ENCODE measurements at places on chromosomes 2 and 18.

- no peak overlapping the region for H3K27ac ChIP-seq
- DNase-seq = no peak
- no peak overlapping the region for H3K4me3 ChIP-seq
- H3K4me1 ChIP-seq = no peaks in the 10 kb centered on the region
- H3K27me3 ChIP-seq = peaks cover 3% of the 10 kb centered on the region
Measured at GRCh38 chr2:204289066-204289465, 256.2 kb upstream of the PARD3B start.

DNA sequence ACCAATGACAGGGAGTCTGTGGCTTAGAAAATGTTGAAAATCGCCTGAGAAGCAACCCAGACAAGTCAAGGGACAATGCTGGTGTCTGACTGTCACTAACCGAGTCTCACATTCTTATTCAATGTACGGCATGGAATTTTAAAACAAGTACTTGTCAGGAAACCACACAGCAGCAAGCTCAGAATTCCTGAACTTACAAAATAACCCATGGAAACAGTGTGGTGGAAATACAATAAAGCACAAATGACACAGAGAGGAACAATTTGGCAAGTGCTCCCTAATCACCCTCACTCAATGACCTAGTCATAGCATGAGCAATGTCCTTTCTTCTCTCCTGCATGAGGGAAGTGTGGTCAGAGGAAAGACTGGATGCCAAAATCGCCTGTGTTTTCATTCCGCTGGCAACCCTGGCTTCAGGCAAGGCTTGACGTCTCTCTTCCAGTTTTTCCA lies 154.0 kb downstream of the SATB2 start:
- DNase-seq = peak; percentile 68
- H3K27me3 ChIP-seq = no peaks in the 10 kb centered on the region
- no peak overlapping the region for H3K27ac ChIP-seq
- H3K4me3 ChIP-seq = peak overlapping the region; percentile 10

DNA sequence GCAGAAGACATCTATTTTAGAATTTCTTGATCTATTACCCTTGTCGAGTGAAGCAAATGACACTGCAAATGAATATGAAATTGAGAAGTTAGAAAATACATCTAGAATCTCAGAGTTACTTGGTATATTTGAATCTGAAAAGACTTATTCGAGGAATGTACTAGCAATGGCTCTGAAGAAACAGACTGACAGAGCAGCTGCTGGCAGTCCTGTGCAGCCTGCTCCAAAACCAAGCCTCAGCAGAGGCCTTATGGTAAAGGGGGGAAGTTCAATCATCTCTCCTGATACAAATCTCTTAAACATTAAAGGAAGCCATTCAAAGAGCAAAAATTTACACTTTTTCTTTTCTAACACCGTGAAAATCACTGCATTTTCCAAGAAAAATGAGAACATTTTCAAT lies 370.4 kb downstream of the XIRP2 start:
- no peak overlapping the region for H3K4me3 ChIP-seq
- no peak for DNase-seq
- no peaks in the 10 kb centered on the region for H3K27me3 ChIP-seq
- H3K36me3 ChIP-seq = no peaks in the 10 kb centered on the region
- H3K27ac ChIP-seq = no peak overlapping the region
- H3K4me1 ChIP-seq = no peaks in the 10 kb centered on the region

DNA sequence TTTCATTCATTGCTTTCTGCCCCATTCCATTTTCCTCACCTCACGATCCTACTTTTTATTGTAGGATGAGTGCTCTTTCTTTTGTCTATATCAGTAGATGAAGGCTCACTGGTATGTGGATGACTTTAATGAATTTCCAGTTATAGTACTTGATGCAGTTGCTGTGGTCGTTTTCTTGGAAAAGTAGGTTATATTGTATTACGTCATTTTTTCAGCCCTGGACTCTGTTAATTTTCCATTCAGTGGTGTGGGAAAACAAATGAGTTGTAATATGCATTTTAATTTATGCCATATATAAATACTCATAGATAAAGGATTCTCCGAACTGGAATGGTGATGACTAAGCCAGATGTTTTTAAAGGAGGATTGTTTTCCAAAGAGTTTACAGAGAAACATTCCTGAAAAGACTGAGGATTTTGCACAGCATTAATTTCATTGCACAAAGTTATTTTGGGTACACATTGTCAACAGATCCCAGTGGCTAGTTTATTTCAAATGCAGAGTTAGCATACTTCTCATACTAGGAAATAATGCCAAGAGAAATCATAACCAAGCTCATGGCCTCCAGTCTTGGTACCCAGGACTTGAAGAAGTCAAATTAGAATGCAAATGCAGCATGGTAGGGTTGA lies 189.7 kb downstream of the PAX3 start:
- H3K27ac ChIP-seq = no peak overlapping the region
- no peaks in the 10 kb centered on the region for H3K36me3 ChIP-seq
- H3K4me1 ChIP-seq = no peaks in the 10 kb centered on the region
- no peak overlapping the region for H3K4me3 ChIP-seq

DNA sequence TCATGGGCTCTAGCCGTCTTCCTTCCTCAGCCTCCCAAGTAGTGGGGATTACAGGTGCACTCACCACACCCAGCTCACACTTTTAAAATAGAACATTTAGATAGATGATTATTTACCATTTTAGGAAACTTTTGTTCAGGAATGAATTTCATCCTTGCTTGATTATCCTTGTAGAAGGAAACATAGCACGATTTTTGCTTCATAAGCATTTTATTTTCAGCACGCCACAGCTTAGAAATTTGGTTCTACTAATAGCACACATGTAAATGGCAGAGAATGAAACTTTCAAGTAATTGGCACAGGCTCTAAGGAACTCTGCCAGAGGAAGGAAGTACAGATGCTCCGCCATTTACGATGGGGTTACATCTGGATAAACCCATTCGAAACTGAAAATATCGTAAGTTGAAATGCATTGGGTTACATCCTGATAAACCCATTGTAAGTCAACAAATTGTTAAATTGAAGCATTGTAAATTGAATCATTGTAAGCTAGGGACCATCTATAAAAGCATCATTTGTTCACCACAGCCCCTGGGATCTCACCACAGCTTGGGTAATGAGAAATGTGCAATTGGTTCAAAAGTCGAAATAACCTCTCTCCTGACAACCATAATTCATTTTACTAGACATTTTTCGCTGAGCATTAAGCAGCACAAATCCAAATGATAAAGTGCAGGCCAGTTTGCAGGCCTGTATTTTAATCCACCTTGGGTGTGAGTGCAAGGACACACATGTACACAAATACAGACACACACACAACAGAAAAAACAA lies 33.2 kb downstream of the FRZB start:
- no peaks in the 10 kb centered on the region for H3K4me1 ChIP-seq
- no peak overlapping the region for H3K27ac ChIP-seq
- DNase-seq = no peak
- no peak overlapping the region for H3K4me3 ChIP-seq

GRCh38 chr2:39068299-39069135 lies 52.3 kb downstream of the SOS1 start:
- peaks cover 28% of the 10 kb centered on the region for H3K36me3 ChIP-seq
- H3K4me1 ChIP-seq = peaks cover 4% of the 10 kb centered on the region
- H3K4me3 ChIP-seq = no peak overlapping the region

DNA sequence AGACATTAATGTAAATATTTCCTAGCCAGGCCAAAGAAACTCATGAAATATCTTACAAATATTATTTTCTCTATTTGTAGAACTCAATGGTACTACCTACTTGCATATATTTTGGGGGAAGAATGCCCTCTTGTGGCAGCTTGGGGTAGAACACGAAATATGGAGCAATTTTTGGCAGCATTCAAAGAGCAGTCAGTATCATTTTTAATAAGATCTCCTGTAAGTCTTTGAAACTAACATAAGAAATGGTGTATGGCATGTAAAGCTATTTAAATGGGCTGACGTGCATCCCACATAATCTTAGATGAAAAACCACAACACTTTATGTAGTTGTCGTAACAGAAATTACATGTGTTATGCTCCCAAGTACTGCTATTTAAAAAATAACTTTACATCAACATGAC lies 62.3 kb upstream of the CCDC195 start:
- H3K27ac ChIP-seq = no peak overlapping the region
- H3K36me3 ChIP-seq = peaks cover 55% of the 10 kb centered on the region
- H3K4me1 ChIP-seq = peaks cover 2% of the 10 kb centered on the region
- H3K27me3 ChIP-seq = no peaks in the 10 kb centered on the region
- peak; percentile 68 for DNase-seq

DNA sequence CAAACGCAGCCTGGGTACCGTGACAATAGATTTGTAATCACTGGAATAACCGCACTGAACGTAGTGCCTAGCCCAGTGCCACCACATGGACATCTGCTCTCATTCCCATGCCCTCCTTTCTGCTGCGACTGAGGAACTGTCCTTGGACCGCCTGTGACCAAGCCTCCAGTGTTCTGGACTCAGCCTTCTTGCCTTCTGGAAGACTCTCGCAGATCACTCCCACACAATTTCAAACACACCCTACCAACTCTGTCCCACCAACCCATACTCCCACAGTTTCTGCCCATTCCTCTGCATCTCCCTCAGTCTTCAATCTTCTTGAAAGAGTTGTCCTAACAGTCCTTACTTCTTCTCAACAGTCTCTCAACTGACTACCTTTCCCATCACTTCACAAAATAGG lies 2.1 kb downstream of the RNF149 start:
- no peak for DNase-seq
- H3K4me3 ChIP-seq = peak overlapping the region; percentile 95
- H3K4me1 ChIP-seq = peaks cover 14% of the 10 kb centered on the region
- no peaks in the 10 kb centered on the region for H3K27me3 ChIP-seq
- H3K27ac ChIP-seq = no peak overlapping the region

- no peaks in the 10 kb centered on the region for H3K36me3 ChIP-seq
- no peak overlapping the region for H3K27ac ChIP-seq
- H3K27me3 ChIP-seq = peaks cover 7% of the 10 kb centered on the region
- H3K4me3 ChIP-seq = no peak overlapping the region
- DNase-seq = no peak
- peaks cover 2% of the 10 kb centered on the region for H3K4me1 ChIP-seq
Measured at GRCh38 chr2:119741868-119742267, 17.9 kb upstream of the PTPN4 start.

DNA sequence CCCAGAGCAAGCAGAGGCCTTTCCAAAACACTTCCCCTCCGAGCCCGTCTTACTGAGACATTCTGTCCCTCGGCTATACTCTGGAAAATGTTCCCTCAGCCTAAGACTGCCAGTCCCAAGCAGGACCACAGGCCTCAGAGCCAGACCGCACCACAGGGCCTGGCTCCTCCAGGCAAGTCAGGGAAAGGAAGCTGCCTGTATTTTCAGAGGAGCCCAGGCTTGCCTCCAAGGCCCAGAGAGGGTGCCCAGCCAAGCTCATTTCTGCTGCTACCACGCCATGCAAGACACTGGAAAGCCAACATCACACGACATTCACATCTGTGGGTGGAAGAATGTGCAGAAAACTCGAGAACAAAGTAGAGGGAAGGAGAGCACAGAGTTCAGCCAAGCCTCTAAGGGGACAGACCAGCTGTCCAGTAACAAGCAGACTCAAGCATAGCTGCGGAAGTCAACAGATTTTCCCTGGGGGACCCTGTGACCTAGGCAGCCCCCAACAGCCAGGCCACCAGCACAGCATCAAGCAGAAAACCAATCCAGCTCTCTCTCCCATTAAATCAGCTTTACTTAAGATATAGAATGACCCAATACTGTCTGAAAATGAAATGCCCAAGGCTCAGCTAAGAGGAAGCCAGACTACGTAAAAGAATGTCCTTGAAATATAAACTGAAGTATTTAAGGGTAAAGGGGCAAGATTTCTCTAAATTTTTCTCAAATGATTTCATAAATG lies 123.9 kb downstream of the ZFP36L2 start:
- H3K36me3 ChIP-seq = no peaks in the 10 kb centered on the region
- H3K27me3 ChIP-seq = no peaks in the 10 kb centered on the region
- no peak for DNase-seq
- H3K4me3 ChIP-seq = no peak overlapping the region
- H3K4me1 ChIP-seq = peaks cover 13% of the 10 kb centered on the region

GRCh38 chr2:173299764-173300163 lies 54.9 kb upstream of the CDCA7 start:
- no peaks in the 10 kb centered on the region for H3K27me3 ChIP-seq
- H3K4me3 ChIP-seq = no peak overlapping the region
- no peak for DNase-seq
- H3K36me3 ChIP-seq = no peaks in the 10 kb centered on the region
- no peak overlapping the region for H3K27ac ChIP-seq

DNA sequence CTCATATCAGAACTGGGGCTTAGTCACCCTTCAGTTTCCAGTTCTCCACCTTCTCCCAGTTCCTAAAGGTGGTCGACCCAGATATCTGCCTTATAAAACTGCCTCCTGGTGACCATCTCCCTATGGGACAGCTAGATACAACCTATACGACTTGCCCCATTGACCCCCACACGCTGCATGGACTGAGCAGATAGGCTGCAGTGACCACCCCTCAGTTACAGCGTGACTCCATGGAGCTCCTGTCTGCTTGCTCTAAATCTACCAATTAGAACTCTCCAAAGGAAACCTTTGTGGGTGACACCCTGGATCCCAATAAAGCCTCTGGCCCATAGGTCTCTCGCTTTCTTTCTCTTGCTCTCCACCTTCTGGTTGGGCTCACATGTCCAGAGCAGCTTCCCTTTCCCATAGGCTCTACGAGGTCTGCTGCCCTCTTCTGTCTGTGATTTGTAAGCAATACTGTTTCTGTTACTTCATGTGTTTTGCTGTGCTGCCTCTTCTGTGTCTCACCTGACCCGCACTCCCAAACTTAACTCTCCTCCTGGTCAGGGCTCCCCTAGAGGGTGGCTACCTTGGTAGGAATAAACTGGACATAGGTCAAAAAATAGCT lies 971.3 kb upstream of the FAM98A start:
- no peaks in the 10 kb centered on the region for H3K27me3 ChIP-seq
- no peak overlapping the region for H3K4me3 ChIP-seq
- H3K36me3 ChIP-seq = no peaks in the 10 kb centered on the region
- H3K27ac ChIP-seq = no peak overlapping the region

DNA sequence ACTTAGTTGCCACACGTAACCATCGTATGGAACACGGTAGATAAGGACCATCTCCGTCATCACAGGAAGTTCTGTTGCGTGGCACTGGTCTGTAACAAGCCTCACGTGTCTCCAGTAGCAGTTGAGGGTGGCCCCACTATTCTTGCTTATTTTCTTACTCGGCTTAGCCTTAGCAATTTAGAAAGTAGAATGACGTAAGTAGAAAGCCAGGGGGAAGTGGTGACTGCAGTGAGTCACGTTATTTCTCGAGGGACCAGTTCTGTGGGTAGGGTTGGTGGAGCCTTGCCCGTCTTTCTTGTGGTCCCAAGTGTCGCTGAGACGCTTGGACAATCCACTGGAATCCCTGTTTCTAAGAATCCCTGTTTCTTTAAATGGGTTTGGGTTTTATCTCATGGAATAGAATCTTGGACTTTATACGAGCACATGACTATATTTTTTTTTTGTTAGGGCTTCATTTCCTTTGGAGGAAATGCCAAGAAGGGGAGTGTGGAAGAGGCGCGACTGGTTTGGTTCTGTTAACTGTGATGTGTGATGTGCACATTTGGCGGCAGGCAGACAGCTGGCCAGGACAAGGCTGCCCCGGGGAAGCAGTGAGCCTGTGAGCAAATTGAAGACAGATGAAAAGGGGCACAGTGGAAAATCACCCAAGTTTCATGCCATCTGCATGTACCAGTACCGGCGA lies 96.2 kb downstream of the CABLES1 start:
- peaks cover 17% of the 10 kb centered on the region for H3K36me3 ChIP-seq

GRCh38 chr2:223688094-223688835 lies 86.1 kb upstream of the SCG2 start:
- no peaks in the 10 kb centered on the region for H3K36me3 ChIP-seq
- no peak overlapping the region for H3K27ac ChIP-seq
- H3K27me3 ChIP-seq = no peaks in the 10 kb centered on the region
- DNase-seq = peak; percentile 39
- no peaks in the 10 kb centered on the region for H3K4me1 ChIP-seq
- H3K4me3 ChIP-seq = no peak overlapping the region
